ENCODE measurements at places on chromosomes 1 and 21.
A peak's percentile ranks its signal among the peaks of the same experiment; 100 is the strongest.

DNA sequence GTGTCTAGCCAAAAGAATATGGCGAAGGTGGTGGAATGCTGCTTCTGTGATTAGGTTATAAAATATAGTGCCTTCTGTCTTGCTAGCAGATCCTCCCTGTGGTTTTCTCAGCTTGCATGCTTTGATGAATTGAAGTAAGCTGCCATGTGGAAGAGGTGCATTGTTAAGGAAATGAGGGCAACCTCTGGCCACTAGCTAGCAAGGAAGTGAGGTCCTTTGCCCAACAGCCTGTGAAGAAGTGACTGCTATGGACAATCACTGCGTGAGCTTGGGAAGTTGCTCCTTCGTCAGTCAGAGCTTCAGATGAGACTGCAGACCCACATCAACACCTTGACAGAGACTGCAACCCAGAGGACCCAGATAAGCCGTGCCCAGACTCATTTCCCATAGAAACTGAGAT is 109.4 kb downstream of the GIPC2 start:
- no peak for DNase-seq

DNA sequence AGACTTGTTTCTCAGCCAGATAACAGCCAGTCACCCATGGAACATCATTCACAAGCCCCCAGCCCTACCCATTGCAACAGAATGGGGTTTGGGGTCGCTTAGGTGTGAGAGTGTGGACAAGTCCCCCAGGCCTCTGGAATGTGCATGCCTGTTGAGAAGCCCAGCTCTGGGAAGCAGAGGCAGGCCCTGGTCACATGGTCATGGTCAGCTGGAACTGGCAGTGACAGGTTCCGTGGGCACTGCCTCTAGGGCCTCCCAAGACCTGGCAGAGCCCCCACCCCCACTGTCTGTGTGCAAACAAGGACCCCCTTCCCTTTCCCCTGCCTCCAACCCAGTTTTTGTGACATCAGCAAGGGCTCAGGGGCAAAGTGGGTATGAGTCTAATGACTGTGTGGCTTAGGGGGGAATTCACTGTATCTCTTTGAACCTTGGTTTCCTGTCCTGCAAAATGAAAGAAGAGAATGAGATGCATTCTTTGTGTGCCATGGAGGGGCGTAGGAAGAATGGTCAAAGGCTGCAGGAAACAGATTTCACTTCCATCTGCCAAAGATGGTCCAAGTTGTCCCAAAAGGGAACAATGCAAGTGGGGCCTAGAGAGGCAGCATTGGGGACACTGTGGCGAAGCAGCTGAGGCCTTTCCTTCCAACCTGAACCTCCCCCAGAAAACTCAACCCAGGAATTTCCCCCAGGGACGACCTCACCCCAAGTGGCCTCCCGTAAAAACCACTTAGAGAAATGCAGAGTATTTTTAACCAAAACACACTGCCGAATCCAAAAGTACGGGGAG is 34.7 kb upstream of the SELENON start:
- DNase-seq: no peak

- DNase-seq: no peak
Observed at GRCh38 chr1:100927276-100927675, 31.4 kb downstream of the SLC30A7 start.

GRCh38 chr1:27598902-27599528 is 4.9 kb downstream of the AHDC1 start:
- peak; percentile 91 for DNase-seq

GRCh38 chr21:40254540-40255465 is 387.6 kb downstream of the PCP4 start:
- no peak for DNase-seq

- peak; percentile 30 for DNase-seq
Observed at GRCh38 chr1:47875831-47876586, 121.2 kb downstream of the TRABD2B start.

GRCh38 chr1:232890340-232890943 is 60.0 kb upstream of the NTPCR start:
- DNase-seq: peak; percentile 2
